ENCODE measurements at places on chromosomes 5 and 9.

DNA sequence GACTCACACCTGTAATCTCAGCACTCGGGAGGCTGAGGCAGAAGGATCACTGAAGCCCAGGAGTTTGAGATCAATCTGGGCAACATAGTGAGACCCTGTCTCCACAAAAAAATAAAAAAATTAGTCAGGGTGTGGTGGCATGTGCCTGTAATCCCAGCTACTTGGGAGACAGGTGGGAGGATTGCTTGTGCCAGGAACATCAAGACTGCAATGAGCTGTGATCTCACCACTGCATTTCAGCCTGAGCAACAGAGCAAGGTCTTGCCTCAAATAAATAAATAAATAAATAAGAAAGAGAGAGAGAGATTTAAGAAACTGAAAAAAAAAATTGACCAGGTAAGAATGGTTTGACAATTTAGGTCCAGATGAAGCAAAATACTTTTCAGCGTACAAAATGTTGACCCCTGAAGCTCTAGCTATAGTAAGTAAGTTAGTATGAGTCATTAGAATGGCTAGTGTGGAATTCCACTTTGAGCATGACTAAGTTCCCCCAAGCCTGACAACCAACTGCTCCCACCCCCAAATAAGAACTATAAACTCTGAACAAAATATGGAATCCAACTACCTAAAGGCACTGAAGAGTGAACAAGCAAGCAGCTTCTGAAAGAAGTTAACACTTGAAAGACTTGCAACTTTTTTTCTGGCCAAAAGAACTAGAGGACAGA is 217.8 kb upstream of the TLE4 start:
- no peak for DNase-seq

DNA sequence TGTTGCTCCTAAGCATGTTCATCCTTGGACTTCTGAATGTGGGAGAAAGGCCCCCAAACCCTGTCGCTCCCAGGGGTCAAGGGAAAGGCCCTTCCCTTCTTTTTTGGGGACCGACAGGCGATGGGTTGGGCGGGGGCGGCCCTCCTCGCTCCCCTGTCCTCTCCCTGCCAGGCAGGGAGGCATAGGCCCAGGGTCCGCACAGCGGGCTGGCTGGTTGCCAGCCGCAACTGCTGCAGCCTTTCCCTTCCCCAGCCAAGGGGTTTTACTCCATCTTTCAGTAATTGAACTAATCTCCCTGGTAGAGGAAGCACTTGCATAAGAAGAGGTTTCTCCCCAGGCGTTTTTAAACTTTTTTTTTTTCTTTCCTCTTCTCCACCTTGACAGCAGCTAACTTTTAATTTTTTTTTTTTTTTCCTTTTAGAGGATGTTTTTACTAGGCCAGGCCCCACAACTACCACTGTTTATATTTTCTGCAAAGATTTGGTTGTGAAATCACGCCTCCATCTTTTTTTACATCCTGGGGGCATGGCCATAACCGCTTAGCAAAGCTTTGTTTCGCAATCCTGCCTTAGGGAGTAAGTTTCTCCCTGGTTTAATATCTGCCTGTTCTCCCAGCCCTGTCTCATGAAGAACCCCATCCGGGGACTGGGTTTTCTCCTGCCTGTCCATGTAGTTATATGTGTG is 216.9 kb upstream of the ZNF608 start:
- peak; percentile 64 for DNase-seq

DNA sequence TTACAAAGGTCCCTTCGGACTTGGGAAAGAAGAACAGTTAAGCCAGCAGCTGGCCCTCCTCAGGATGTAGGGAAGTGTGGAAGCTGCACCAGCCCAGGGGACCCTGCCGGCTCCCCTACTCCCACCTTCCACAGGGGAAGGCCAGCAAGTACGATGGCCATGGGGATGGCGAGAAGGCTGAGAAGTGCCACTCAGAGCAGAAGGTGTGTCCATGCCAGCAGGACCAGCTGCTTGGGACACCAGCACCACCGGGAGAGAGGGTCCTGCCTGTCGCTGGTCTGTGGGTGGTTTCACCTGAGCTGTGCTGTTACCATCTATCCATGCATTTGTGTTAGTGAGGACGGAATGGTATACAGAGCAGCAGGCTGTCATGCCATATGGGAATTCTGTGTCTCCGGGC is 148.6 kb upstream of the PHYKPL start:
- DNase-seq: no peak

DNA sequence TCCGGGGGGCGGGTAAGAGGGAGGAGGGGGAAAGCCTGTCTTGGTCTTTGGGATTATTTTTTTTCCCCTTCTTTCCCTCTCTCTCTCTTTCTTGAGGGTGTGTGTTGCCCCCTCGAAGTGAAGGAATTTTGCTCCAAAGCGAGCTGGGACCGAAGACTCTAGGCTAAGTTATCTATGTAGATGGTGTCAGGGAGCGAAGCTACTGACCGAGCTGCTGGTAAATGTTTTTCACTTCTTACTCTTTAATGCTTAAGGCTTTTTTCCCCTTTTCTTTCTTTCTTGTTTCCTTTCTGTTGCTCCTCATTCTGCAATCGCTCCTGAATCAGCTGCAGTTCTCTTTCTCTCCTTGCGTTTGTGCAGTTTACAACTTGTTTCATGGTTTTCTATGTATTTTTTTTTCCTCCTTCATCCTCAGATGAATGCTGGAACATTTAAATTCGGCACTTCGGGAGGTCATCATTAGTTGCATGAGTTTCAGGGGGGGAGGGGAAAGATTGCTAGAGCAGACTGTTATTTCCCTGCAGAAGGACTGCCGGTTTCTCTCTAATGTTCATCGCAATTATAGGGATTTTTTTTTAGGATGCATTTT is 1312.0 kb upstream of the WWC1 start:
- peak; percentile 74 for DNase-seq

GRCh38 chr9:79883073-79883645 is 311.4 kb downstream of the TLE4 start:
- DNase-seq: no peak

DNA sequence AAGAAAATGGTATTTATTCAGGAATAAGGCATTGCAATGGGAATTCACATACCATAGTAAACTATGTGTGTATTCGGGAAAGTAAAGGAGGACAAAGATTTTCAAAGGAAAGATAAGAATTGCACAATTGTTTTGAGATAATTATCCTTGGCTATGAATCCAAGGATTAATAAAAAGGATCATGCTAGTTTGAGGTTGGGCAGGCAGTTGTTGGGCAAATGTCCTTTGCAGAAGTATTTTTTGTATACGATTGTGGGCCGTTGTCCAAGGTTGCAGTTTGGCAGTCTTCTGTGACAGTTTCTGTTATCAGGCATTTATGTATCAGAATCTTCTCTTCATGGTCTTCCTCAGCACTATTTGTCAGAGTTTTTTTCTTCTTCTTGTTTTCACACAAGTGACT is 10.6 kb upstream of the UBAP2 start:
- DNase-seq: no peak

DNA sequence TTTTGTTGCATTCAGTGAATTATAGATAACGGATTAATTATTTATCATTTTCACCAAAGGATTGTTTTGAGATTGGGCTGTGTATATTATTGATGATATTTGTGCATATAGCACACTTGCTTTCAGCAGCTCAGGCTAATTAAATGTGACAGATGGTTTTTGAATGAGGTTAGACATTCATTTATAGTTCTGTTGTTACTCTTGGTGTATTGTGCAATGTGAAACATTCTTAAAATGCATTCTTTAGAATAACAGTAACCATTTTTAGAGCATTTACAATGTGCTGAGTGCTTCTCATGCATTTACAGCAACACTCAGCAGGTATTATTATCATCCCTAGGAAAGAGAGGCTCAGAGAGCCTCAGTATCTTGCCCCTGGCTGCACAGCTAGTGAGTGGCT is 23.8 kb downstream of the NANS start:
- DNase-seq: no peak

DNA sequence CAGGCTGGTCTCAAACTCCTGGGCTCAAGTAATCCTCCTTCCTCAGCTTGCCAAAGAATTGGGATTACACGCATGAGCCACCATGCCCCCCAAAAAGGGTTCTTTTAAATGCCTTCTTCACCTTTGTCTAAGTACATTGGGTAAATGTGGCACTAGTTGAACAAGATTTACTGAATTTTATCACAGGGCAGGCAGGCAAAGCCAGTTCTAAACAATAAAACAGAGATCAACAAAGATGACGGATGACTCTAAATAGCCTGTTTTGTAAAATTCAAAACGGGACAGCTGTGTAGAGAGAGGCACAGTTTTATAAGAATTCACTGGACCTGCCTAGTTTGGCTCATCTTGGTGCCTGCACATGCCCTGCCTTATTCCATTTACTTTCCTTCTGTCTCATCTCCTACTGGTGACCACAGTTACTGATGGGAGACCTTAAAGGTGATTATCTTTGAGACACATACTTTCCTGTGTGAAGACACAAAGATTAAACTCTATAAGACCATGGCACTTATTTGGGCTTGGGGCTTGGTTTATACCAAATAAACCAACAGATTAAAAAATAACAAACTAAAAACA is 149.6 kb upstream of the DMRT1 start:
- no peak for DNase-seq

- no peak for DNase-seq
These were observed 515.0 kb upstream of the TUSC1 start for GRCh38 chr9:26193237-26193636.
